SK-MEL-5 (cell line): ENCODE measurements at places on chromosomes 2 and 18. TPM values are rescaled to one million over a fixed set of nuclear protein-coding genes. Genes with fewer than 3 reads are reported as not detected.

DNA sequence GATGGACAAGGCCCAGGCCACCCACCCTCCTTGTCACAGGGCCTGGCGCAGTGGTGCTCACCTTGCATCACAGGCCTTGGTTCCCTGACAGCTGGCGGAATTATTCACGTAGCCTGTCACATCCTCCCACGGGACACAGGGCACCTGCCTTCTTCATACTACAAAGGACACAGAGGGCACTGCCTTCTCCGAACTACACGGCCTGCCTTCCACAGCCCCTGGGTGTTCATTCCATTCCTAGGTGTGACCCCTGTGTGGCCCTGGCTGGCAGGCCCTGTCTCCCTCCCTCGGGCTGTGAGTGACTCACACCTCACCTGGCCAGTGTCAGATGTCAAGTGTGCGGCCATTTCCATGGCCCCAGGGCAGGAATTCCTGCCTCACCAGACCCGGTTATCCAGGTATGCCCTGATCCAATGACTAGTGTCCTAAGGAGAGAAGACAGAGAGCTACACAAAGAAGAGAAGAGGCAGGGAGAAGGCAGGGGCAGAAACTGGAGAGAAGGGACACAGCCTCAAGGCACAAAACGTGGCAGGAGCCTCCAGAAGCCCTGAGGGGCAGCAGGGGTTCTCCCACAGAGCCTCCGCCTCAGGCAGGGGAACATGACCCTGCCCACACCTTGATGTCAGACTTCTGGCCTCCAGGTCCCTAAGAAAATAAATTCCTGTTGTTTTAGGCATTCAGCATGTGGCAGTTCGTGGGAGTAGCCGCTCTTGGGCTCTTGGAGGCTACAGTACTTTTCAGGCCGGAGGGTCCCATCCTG lies 43.4 kb downstream of the MBP start:
- DNase-seq = no peak

DNA sequence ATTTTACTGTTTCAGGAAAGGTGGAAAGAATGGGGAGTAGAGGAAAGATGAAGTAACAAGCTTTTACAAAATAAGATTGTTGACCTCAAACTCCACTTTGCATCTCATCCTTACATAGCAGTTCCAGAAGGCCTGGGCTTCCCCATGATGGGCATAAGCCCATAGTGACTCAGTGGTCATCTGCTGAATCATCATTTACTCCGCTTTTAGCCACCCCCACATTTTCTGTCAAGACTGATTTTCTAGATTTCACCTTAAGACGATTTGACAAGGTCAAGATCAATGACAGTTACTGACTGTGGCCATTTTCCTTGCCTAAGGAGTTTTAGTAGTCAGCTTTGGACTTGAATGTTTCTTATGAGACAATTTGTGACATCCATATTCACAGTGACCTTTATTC lies 49.4 kb downstream of the PLEKHM3 start:
- DNase-seq = no peak

The CHST9 gene
- total RNA-seq = not detected in 2 replicates

The LRP1B gene
- 0.03 TPM in 2 replicates for total RNA-seq

The CYBRD1 gene
- total RNA-seq = 40.3 and 45.6 TPM in 2 replicates

The ABCG5 gene
- total RNA-seq = 0.08 and 0.11 TPM in 2 replicates

The PARD3B gene
- total RNA-seq = 0.27 and 0.37 TPM in 2 replicates

- DNase-seq = no peak
These were observed 86.6 kb upstream of the ZFP36L2 start for GRCh38 chr2:43312755-43313641.

DNA sequence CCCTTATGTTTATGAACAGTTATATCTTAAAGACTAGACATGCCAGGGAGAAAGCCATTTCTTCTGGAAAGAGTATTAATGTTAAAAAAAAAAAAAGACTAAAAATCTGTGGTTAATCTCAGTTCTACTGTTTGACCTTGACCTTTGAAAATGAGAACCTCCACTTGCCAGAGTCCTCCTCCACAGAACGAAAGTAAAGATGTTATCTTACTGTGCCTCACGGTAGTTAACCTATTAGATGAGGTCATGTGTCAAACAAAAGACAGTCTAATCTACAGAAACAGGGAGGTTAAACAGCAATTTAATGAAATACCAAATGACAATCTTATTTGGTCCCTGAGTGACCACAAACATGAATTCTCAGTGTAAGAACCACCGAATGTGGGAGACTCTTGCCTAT lies 51.2 kb downstream of the SLC14A2 start:
- no peak for DNase-seq

GRCh38 chr2:69559442-69560146 lies 83.9 kb downstream of the AAK1 start:
- peak; percentile 91 for DNase-seq

DNA sequence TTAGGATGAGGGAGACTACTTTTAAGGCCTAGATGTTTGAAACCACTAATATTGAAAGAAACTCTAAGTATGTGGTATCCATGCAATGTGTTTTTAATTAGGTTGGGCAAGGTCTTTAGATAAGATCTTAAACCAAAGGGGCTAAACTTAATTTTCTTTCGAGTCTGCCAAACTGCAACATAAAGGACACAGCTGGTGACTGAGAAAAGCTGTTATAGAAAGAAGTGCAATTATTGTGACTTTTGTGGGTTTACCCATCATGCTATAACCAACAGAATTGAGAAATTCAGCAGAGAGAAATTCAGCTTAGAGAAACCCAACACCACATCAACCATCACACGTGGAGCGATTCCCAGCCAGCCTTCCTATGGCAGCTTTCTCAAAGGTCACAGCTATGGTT lies 119.5 kb upstream of the LMAN1 start:
- no peak for DNase-seq

DNA sequence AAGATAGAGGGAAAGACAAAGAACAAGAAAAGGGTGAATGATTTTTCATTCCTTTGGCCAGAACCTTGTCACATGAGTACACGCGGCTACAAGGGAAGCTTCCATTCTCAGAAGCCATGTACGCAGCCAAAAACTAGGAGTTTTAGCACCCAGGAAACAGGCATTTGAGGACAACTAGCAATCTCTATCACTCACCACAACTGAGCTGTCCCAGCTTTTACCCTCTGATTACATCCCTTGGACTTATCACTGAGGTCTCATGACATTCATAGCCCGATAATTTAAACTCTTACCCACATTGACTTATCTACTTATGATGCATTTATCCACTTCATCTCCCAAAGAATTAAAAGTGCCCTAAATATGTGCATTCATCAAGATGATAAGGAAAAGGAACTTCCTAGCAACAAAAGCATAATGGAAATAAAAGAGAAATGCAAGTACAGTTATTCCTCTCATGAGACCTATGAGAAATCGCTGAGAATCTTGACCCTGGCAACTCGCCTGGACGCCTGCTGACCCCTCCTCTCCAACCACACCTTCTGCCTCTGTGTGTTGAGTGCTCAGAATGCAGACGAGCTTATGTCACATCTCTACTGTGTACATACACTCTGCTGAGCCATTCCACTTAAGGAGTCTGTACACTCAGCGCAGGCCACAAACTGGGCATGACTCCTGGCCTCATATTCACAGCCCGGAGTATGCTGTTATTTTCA lies 28.7 kb upstream of the MFSD6 start:
- DNase-seq = no peak

The TBC1D8 gene
- total RNA-seq = 16.2 and 16.9 TPM in 2 replicates

The TGFBRAP1 gene
- 25.1 and 25.5 TPM in 2 replicates for total RNA-seq

- peak; percentile 56 for DNase-seq
These were observed 89.4 kb upstream of the SLC38A11 start for GRCh38 chr2:165044505-165045303.

DNA sequence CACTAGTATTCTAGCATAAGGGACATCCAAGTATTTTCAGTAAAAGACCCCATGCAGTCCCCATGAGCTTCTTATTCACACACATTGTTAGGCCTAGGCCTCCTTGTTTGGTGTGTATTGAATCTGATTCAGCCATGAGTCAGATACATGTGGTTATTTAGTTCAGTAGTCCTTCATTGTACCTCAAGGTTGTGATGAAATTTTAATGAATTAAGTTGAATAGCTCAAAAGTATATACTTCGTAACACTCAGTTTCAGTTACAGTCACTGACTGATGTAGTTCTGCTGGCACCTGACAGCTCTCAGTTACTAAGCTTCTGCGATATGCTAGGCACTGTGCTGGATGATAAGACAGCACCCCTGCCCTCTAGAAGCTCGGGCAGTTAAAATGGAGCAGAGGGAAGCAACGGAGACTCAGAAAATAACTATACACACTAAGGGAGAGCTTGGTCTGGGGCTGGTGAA lies 86.4 kb downstream of the XRCC5 start:
- DNase-seq = peak; percentile 52

DNA sequence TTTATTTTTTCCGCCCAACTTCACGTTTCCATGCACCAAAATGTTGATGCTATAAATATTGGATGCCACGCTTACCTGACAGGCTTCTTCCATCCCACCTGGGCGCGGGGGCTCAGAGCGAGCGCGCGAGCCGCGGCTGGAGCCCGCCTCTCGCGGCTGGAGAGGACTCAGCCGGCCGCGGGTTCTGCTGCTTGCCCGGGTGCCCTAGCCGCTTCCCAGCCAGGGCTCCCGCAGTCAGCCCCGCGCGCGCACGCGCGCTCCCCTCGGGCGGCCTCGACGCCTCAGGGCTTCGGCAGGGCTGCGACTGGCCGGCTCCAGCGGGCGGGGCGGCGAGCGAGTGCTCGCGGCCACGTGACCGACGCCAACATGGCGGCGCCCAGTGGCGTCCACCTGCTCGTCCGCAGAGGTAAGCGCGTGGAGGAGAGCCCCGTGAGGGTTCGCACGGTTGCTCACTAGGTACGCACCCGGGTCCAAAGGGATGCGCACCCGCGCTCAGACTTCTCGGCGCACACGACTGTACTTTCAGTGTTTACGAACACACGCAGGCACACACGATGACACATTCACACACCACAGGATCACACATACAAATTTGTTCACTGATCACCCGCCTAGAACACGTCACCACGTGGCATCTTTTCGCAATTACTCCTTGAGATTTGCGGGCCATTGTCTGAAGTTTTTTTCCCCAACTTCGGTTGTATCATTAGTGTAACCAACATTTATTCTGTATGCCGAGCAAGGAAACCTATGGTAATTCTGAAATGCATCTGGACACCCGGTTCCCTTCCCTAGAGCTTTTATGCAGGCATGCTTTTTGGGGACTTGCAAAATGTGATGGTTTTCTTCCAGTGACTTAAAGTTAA lies at the start of gene METAP1D:
METAP1D (plus strand) TSS at position 350 of the 866 bp plus-strand sequence; CDS start at position 367, 17 bp downstream.
- peak; percentile 82 for DNase-seq

- no peak for DNase-seq
These were observed 255.6 kb downstream of the PTPRM start for GRCh38 chr18:7822435-7823331.

GRCh38 chr2:101818531-101819451 lies 121.3 kb downstream of the MAP4K4 start:
- DNase-seq = no peak

DNA sequence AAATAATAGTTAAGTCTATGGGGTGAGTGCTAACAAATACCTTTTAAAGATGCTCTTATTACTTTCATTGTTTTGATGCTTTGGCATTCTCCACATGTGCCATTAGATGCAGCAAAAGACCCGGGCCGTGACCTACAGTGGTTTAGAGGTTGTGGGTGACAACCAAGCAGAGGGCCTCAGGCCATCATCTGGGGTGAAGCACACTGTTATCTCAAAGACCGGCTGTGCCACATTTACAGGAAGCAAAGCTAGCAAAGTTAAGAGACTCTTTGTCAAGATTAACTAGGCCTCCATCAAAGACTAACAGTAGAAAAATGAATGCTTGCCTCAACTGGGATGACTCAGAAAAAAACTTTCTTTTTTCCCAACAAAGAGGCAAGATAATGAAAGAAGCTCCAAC lies 695.3 kb downstream of the SATB2 start:
- peak; percentile 11 for DNase-seq

The CYP27C1 gene
- 0.19 and 0.26 TPM in 2 replicates for total RNA-seq

- DNase-seq = no peak
These were observed 291.8 kb downstream of the ICOS start for GRCh38 chr2:204228169-204228886.

DNA sequence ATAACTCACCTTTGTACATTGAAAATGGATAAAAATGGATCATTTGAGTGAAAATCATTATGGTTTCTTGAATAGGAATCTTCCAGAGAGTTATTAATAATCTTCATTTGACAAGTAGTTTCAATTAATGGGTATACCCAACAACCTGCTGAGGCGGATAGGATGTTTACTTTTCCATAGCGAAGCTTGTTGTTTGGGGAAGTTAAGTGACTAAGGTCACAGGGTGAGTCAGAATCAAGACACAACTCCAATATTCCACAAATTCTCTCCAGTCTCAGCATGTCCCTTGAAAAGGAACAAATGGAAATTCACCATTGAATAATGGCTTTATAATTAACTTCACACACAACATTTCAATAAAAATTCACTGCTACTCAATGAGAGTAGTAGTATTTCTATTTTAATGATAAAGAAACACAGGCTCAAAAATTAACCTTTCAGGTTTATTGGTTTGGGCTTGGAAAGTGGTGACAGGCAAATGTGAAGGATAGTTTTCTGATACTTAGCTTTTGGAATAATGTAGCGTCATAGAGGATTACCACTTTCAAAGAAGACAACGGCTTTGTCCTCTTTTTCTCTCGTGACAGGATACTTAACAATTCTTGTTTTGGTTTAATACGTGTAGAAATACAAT lies 211.3 kb downstream of the GPD2 start:
- no peak for DNase-seq
